ENCODE measurements at places on chromosomes 5 and 9.

- no peak for DNase-seq
These were observed 91.6 kb downstream of the NFIB start for GRCh38 chr9:14222149-14222835.

DNA sequence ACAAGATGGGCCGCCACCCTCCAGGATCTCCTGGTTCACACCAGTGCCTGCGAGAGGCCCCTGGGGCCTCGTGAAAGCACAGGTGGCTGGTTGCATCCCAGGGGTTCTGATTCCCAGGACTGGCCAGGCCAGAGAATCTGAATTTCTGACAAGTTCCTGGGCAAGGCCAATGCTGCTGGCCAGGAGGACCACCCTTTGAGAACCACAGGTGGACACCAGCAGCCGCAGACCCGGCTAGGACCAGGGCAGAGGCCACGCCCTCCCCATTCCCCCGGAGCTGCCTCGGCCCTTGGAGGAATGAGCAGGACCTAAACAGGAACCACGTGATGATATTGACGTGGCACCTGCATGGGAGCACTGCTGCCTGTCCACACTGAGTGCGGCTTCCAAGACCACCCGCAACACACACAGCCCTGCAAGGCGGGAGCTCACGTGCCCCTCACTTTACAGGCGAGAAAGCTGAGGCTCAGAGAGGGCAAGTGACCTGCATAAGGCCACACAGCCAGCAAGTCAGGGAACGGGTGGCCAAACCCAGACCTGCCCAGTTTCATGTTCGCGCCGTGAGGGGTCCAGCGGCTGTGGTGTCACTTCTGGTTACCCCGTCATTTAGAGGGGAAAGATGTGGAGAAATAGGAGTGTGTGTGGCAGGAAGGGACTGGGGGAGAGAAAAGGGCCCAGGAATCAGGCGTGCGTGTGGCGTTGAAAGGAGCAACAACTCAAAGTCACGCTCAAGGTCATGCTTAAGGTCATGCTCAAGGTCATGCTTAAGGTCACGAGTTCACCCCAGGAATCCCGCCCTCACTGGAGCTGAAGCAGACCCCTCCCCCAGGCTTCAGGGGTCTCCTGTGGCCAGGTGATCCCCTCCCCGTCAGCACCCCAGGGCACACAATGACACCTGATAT is 105.9 kb upstream of the IER5L start:
- DNase-seq = no peak

DNA sequence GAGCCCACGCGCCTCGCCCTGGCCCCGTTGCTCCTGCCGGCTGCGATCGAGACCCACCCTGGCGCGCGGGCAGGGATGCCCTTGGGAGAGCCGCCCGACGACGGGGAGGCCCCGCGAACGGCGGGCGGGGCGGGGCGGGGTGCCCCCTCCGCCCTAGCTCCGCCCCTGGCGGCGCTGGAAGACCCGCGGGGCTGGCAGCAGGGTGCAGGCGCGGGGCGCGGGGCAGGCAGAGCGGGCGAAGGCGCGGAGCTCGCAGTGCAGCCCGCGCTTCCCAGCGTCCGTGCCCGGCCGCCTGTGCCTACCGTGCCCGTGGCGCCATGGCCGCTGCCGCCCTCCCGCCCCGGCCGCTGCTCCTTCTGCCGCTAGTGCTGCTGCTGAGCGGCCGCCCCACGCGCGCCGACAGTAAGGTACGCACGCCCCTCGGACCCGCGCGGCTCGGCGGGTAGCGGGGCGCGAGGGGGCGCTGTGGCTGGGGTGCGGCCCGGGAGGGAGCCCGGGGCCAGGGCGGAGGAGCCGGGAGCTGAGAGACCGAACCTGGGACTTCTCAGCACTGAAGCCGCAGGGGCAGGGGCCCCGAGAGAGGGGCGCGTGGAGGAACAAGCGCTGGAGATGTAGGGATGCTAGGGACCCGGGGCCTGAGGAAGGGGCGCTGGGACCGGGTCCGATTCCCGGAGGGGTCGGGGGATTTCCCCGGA is at the start of gene OLFML2A:
OLFML2A (plus strand) TSS at position 180 of the 695 bp plus-strand sequence; CDS start at position 318, 138 bp downstream.
- DNase-seq = no peak

DNA sequence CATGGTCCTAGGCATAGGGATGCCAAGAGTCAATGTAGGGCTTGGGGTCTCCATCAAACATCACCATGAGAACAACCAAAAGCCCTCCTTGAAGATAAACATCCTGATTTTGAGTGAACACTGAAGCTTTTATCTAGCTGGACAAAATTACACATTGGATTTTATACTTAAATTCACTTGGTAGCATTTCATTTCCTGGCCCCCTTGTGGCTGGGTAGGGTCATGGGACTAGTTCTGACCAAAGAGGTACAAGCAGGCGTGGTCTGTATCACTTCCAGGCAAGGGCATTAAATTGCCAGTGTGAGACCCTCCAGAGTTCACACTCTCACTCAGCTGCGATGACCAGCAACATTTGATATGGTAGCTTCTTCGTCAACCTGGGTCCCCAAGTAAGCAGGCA is 320.3 kb downstream of the ACTL7B start:
- no peak for DNase-seq

GRCh38 chr5:123659011-123659410 is 147.0 kb downstream of the CSNK1G3 start:
- DNase-seq = no peak

GRCh38 chr9:70442328-70442848 is 27.9 kb upstream of the KLF9 start:
- DNase-seq = no peak

GRCh38 chr9:130117376-130117775 is 54.8 kb upstream of the NCS1 start:
- DNase-seq = no peak

GRCh38 chr5:76470976-76471375 is 67.9 kb downstream of the IQGAP2 start:
- DNase-seq = no peak

GRCh38 chr9:94081435-94081834 is 2.8 kb upstream of the PTPDC1 start:
- no peak for DNase-seq

DNA sequence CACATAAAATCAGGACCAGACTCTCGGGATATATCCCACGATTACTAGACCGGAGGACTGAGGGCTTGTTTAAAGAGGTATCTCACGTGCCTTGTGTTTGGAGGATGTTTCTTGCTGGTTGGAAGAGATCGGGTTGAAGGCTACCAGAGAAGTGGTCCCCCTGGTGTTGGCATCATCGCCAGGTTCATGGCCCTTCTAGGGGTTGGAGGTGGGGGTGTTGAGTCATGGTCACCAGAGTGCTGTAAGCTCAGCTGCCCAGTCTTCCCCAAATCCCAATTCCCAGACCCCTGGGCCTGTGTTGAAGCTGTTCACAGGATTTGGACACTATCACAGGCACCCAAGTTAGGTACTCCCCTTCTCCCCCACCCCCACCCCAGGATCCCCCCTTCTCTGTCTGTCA is 29.1 kb upstream of the PRDM12 start:
- DNase-seq = no peak

DNA sequence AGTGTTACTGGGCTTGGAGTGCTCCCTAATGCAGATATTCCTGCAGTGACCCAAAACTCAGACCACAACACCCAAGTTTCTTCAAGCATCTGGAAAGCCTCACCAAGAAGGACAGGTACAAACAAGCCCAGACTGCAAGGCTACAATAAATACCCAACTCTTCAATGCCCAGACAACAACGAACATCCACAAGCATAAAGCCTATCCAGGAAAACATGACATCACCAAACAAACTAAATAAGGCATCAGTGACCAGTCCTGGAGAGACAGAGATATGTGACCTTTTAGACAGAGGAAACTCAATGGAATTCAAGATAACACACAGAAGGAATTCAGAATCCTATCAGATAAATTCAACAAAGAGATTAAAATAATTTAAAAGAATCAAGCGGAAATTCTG is 605.6 kb downstream of the PDE4D start:
- DNase-seq = no peak

DNA sequence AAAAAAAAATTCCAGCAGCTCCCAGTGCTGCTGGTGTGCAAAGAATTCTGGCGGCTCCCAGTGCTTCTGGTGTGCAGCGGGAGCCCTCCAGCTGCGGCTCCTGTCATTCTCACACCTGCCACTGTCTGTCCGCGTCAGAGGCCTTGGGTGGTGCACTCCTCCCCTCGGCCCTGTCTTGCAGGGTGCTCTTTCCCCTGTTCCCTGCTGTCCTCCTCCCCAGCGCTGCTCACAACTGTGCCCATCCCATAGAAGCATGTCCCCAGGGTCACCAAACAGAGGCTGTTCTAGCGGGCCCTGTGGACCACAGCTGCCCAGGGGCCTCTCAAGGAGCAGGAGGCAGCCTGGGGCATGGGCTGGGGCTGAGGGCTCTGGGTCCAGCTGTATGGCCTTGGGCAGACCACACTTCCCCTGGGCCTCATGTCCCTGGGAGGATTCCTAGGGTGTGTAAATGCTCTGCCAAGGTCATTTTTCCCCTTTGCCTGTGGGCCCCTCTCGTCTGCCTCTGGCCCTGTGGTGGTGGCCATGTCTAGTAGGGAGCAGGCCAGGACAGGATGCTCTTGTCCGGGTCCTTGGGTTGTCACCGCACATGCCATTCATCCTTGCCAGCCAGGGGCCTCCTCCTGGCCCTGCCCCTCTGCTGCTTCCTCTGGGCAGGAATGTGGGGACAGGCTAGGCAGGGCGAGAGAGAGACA is 68.2 kb downstream of the PHF2 start:
- DNase-seq = no peak

DNA sequence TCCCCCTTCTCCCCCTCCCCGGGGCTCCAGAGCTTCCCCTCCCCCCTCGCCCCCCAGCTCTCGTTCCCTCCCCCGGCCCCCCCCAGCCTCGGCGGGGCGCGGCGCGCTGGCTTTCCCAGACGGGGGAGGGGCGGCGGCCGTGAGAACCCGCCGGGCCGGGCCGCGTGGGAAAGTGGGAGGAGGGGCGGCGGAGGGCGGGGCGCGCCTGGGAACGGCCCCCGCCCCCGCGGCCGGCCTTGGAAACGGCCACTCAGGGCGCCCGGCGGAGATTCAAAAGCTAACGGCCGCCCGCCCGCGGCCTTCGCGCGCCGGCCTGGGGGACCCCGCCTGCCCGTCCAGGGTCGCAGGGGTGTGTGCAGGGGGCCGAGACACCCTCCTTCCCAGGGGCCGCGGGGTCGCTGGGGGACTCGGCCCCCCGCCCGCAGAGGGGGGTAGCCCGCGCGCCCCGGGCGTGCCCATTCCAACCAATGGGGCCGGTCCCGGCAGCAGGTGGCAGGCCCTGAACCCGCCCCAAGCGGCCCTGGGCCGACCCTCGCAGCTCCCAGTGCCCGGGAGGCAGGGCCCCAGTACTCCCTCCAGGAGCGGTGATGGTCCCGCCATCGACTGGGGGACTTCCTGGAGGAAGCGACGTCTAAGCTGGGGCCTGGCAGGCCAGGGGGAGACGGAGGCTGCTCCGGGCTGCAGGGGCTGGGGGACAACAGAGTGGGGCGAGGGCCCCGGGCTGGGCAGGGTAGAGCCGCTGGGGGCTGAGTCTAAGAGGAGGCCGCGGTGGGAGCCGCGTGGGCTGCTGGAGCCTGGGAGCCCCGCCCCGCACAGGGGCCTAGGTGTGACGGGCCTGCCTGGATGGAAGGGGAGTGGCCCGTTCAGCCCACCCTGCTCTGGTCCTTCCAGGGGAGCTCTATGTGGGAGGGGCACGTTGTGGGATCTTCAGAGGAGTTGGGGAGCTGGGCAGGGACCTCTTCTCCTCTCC is 14.2 kb upstream of the NRARP start:
- DNase-seq = no peak

GRCh38 chr5:67092535-67092934 is 104.1 kb downstream of the CD180 start:
- no peak for DNase-seq

DNA sequence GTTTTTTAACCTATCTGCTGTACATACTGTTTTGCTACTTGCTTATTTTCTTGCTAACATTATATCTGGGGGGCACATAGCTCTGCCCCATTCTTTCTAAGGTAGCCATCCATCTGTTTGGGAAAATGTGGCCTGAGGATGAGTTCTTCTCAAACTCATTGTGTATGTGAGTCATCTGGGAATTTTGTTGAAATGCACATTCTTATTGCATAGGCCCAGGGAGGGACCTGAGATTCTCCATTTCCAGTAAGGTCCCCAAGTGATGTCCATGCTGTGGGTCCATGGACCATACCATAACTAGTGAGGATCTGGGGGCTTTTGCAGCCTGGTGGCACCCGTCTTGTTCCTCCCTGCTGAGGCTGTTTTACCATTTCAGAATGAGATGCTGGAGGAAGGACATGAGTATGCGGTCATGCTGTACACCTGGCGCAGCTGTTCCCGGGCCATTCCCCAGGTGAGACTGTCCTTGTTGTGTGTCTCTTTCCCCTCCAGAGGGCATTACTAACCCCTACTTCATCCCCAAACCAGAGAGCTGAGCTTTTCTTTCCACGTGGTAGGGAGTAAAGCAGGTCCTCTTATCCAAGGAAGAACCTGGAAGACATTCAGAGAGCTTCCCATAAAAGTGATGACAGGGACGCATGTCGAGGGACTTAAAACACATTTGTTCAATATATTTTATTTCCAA is 28.6 kb downstream of the CYFIP2 start:
- no peak for DNase-seq

DNA sequence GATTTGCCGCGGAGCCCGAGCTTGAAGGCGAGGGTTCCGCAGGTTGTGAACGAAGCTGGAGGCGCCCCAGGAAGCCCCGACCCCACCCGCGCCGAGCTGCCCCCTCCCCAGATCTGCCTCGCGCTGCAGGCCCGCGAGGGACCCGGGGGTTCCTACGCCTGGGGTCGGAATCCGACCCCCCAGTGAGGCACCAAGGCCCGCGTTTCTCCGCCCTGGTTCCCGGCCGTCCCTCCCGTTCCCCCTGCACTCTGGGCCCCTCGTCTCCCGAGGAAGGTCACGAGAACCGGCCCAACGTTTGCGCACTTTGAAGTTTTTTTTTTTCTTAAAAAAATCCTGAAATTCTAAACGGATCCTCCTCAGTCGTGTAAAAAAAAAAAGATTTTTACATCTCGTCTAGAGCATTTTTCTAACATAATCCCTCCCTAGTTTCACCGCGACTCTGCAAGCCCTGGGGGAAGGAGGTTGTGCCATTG is 880 bp upstream of the GFPT2 start:
- DNase-seq = no peak

- DNase-seq = no peak
These were observed at the start of gene GPX8 for GRCh38 chr5:55159763-55160492. TSS of gene GPX8 (plus strand) at chr5:55160171. CDS start at chr5:55160193, 22 bp downstream.

- no peak for DNase-seq
These were observed 24.1 kb upstream of the TCOF1 start for GRCh38 chr5:150333400-150333799.

DNA sequence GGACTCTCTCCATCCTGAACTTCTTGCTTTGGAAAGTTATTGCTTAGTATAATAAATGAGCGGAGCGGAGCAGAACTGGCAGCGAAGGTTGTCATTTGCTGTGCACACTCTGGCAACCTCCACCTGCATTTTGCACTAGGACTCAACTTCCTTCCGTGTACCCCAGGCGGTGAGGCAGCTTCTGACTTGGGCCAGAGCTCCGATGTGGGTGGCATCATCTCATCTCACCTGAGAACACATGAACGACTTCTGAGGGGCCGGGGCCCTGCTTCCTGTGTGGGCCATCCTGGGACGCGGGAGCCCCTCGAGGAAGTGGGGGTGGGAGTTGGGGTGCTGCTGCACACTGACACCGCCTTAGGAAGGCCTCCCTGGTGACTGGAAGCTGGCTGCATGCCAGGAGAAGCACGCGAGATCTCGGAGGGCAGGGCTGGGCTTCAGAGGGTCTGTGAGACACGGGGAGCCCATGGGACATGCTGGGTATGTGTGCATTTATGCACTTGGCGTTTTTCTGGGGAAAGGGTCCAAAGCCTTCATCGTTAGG is 56.5 kb upstream of the COL5A1 start:
- no peak for DNase-seq

GRCh38 chr9:17532461-17532860 is 46.4 kb upstream of the SH3GL2 start:
- DNase-seq = no peak

GRCh38 chr5:16192311-16192710 is 12.7 kb upstream of the MARCHF11 start:
- DNase-seq = no peak

Measured in stimulated activated CD8-positive, alpha-beta memory T cell treated with anti-CD3 and anti-CD28 coated beads, Interleukin-4, amount 100 ng/mL, for 1 hour (primary cell).